ENCODE measurements at places on chromosomes 2 and 18. TPM values are rescaled to one million over a fixed set of nuclear protein-coding genes. Genes with fewer than 3 reads are reported as not detected.

DNA sequence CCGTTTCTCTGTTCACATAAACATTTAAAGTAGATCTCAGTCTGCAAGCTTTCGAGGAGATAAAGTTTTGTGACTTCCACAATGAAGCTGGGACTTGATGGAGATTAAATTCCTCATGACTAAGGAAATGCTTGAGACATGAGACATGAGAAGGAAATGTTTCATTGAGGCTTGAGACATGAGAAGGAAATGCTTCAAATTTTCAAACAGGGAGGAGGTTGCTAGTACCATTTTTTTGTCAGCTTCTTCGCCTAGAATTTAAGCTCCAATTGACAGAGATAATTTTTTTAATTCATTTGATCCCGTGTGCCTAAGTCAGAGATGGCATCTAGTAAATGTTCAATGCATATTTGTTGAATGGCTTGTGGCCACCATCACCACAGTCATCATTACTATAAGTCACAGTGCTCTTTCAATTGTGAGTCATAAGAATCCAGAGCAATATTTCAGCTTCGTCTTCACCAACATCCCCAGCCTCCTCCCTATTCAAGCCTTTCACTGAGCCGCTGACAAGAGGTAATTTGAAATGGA, 543 bp upstream of the MARCHF4 start:
- DNase-seq = no peak

DNA sequence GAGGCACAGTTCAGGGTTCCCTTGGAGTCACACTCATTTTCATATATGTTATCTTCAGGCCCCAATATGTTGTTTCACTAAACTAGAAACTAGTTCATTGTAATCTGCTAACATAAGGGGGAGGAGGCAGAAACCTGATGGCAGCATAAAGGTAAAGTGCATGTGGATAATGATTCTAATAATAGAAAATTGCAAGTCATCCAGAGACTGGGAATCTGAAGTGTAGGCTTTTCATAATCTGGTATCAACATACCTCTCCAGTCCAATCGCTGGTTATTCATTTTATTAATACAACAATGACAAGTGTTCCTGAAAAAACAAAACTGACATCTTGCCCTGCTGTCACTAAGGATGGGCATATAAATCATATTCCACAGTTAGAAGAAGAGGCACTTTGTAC, 326.3 kb upstream of the ZNF804A start:
- DNase-seq = no peak

GRCh38 chr2:53969285-53969967, 1.4 kb downstream of the PSME4 start:
- DNase-seq = peak; percentile 49

The NEU2 gene
- total RNA-seq = not detected

DNA sequence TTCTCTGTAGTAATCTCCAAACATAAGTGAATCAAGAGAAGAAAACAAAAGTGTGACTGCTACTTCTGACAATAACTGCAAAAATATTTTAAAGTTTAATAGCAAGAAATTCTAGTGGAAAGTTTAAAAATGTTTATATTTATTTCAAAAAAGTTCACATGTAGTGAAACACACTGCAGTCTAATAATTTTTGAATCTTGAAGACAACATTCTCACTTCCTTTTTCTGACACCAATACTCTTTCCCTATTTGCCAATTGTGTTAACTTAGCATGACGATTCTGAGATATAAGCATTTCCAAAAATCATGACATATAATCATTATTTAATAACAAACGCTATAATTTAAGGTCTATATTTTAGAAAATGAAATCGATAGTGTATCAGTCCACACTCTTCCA, 429.1 kb upstream of the PKDCC start:
- no peak for DNase-seq

- peak; percentile 20 for DNase-seq
These were observed 14.9 kb upstream of the SNED1 start for GRCh38 chr2:240983361-240983995.

DNA sequence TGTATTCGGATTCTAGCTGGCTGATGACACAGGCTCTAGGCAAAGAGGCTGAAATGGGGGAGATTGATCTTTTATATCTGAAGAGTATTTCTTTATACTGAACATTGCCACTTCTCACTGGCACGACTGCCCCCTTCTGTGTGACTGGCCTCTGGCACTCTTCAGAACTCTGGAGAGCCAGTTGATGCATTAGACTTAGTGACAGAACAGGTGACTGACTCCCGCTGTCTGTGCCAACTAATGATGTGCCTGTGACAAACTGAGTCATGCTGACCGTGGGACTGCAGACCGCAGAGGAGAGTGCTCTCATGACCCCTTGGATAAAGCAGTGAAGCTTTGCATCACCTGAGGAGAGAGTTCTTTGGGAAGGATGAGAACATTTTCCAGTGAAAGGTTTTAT, 14.4 kb downstream of the MGAT5 start:
- no peak for DNase-seq

The UNC80 gene
- 2.1 TPM for total RNA-seq

GRCh38 chr2:101717071-101717845, 19.8 kb downstream of the MAP4K4 start:
- DNase-seq = no peak

The CEP68 gene
- total RNA-seq = 14.6 TPM

DNA sequence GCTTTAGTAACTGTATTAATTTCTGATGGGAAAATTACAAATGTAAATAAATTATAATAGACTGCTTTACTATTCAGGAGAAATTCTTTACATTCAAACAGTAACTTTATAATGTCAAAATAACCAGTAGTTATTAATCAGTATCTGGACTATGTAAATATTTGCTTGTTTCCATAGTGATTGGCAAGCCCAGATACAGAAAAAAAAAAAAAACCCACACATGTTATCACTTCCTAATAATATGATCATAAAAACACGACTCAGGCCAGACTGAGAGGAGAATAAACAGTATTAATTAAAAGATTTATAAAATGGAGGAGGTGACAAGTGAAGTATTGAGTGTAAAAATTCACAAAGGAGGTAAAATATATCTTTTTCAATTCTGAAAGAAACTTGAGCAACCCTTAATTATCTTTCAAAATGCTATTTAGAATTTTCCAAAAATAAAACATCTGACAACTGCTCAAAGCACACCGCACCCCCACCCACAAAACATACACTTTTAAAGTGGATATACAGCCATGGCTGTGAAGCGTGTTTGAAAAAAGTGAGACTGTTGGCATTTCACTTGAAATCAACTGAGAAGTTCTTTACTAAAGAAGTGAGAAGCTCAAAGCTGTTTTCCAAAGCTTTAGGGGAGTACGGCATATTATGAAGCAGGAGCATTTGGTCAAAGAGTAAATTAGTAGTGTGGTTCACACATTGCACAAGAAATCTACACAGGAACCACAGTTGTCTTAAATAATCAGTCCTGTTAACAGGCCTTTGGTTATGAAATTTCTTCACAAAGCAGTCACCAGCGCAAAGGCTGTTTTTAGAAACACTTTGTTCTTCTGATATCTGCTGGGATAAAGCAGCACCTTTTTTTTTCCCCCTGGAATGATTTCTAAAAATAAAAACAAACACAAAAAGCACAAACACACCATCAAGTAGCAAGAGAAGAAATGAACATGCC, 475.8 kb downstream of the TXNL1 start:
- DNase-seq = no peak

DNA sequence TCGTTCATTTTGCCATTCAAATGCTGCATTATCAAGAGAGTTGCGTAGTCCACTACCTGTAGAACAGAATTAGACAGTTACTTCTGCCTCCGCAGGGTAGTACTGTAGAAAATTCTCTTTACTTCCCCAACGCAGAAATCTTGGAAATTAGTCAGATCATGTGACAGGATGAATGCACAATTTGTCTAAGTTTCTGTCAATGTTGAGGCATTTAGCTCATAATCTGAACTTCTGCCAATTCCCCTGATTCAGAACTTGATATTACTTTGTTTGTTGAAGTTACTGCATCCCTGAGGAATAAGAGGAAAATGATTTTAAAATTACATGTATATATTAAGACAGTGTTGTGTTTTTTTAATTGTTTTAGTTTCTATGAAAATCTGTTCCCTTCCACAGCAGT, 83.4 kb downstream of the TTC27 start:
- DNase-seq = peak; percentile 76

DNA sequence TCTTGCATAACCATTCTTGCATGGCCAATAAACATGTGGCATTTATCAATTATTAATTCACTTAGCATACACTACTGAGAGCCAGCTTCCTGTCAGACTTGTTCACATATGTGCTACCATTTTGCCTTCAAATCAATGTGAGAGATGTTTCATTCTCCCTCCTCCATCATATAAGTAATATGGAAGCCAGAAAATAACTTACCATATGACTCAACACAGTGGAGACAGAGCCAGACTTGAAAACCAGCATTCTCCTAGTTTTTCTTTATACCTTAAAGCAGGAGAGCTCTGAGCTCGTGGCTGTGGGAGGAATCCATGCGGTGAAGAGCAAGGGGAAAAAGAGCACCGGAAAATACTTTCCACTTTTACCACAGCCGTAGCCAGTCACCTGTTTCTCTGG, 215.0 kb upstream of the LRATD1 start:
- no peak for DNase-seq

The CGREF1 gene
- 20.4 TPM for total RNA-seq

- no peak for DNase-seq
These were observed 243.4 kb downstream of the SLC8A1 start for GRCh38 chr2:40208463-40208862.

DNA sequence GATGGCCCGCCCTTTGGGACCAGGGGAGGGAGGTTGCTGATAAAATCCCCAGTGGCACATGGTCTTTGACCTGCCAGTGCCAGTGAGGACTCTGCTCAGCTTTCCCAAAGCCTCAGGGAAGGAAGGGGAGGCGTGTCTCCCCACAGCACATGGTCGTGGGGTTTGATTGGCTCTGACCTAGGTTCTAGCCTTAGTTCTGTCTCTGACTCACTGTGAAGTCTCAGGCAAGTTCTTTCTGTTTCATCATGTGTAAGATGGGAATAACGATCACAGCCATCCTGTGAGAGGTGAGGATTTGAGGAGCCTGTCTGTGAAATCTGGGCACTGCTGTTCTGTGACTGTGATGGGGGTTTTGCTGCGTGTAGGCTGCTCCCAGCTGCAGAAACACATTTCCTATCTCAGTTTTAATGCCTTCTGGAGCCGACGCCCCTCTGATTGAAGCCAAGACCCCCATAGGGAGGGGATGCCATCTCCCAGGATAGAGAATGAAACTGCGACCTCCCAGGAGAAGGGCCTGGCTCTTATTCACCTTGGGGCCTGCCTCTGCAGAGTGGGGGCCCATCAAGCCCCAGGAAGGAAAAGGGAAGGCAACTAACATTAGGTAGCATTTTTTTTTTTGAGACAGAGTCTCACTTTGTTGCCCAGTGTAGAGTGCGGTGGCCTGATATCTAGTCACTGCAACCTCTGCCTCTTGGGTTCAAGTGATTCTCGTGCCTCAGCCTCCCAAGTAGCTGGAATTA, 84.0 kb downstream of the DDX1 start:
- DNase-seq = no peak

- no peak for DNase-seq
These were observed 454.2 kb upstream of the HNRNPA3 start for GRCh38 chr2:176758426-176758825.

The GAD1 gene
- 23.5 TPM for total RNA-seq

DNA sequence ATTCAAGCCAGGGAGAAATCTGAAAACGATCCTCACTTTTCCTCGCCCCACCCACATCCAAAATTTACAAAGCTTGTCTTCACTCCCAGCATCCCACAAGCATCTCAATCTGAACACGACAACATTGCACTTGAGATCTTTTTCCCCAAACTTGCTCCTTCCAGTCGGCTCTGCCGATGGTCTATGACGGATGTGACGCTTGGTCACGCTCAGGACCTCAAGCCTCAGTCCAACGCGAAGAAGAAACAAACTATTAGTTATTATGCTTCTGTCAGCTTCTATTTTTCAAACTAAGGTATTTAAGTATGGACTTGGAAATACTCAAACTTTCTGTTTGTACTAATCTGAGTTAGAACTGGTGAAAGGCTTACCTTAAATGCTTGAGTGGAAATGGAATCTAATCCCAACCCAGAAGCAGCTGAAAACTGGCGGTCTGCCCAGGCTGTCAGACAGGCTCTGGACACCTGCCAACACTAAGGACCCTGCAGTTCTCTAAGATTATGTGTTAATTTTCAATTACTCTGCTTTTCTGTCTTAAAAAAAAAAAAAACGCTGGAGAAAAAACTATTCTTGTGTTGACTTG, 132.1 kb upstream of the DNMT3A start:
- DNase-seq = no peak

The DSG4 gene
- not detected for total RNA-seq

The BMP10 gene
- total RNA-seq = not detected

- no peak for DNase-seq
These were observed 8.3 kb upstream of the DNAH7 start for GRCh38 chr2:196076778-196077568.

DNA sequence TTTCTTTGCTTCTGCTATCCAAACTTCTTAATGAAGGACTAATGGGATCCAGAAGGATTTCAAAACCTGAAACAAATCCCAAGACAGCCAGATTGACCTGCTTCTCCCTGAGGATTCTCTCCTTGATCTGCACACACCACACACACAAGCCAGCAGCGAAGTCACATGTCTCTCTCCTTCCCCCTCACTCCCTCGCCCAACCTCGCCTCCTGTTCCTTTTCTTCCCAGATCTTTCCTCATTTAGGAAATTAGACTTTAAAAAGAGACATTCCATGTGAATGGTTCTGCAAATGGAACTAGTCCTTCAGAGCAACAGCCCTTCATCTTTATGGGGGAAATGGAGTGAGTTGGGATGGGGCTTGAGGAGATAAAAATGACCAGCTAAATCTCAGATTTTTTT, 639.1 kb upstream of the SETBP1 start:
- no peak for DNase-seq

The RUFY4 gene
- total RNA-seq = not detected

GRCh38 chr2:210086292-210086691, 83.9 kb downstream of the RPE start:
- no peak for DNase-seq

DNA sequence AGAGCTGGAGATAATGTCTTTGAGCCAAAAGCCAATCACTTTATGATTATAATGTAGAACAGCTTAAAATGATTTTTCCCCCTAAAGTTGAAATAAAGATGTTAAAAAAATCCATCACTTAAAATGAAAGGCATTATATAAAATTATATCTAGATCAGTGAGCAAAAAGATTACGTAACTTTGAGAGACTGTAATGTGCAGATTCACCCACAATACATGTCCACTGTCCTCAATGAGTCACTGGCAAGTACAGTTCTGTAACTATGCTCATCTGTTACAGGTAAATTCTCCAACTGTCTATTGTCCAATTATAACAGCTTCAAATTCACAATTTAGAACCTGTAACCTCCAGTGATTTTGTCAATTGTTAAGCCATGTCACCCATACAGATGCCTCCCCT, 19.0 kb downstream of the FAM161A start:
- DNase-seq = no peak

- DNase-seq = no peak
These were observed 44.5 kb downstream of the DDX18 start for GRCh38 chr2:117858892-117859531.

- DNase-seq = no peak
These were observed 194.7 kb downstream of the LTBP1 start for GRCh38 chr2:33141476-33141875.

The CCDC102B gene
- not detected for total RNA-seq
